ENCODE measurements at places on chromosomes 12 and 14.

DNA sequence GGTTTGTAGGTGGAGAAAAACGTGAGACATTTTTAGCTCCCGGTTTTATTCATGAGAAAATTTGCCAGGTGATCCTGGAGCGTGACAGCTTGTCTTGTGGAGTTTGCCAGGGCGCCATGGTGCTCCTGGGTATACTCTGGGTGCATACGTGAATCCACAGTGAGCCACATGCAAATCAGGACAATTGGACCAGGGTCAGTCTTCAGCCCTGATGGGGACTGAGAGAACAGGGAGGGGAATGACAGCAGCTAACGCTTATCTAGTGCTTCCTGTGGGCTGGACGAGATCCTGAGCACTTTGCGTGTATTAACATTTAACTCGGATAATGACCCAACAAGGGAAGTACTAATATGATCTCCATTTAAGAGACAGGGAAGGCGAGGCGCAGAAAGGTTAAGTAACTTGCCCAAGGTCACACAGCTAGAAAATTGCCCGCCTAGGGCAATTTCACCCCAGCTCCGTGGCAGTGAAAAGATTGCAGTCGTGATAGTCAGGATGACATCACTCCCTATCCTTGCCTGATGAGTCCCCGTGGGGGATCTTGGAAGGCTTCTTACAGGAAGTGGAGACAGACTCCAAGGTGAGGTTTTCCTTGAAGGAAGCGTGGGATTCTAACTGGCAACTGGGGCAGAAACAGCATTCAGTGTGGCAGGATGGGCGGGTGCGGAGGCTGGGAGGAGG, 118.4 kb upstream of the NCOR2 start:
- no peak for DNase-seq

DNA sequence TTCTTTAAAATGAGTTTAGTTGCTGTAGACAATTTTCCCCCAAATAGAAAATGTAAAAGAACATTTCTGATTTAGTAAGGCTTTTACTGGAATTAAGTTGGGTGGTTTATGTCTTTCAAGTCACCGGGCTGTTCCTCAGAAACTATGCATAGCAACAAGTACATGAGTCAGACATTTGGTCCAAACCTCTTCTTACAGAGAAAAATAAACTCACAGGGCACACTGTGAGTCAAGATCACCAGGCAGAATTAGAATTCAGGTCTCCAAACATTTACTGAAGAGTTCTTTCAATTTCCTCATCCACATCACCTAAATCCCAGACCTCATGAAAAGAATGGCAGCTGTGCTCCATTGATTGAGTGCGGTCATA, 476.1 kb upstream of the SOX5 start:
- DNase-seq = no peak

- no peak for DNase-seq
These were observed 5.3 kb upstream of the GZMB start for GRCh38 chr14:24639270-24639669.

GRCh38 chr12:84136862-84137367, 775.7 kb downstream of the SLC6A15 start:
- DNase-seq = no peak

GRCh38 chr12:41621291-41621690, 433.2 kb downstream of the PDZRN4 start:
- no peak for DNase-seq

DNA sequence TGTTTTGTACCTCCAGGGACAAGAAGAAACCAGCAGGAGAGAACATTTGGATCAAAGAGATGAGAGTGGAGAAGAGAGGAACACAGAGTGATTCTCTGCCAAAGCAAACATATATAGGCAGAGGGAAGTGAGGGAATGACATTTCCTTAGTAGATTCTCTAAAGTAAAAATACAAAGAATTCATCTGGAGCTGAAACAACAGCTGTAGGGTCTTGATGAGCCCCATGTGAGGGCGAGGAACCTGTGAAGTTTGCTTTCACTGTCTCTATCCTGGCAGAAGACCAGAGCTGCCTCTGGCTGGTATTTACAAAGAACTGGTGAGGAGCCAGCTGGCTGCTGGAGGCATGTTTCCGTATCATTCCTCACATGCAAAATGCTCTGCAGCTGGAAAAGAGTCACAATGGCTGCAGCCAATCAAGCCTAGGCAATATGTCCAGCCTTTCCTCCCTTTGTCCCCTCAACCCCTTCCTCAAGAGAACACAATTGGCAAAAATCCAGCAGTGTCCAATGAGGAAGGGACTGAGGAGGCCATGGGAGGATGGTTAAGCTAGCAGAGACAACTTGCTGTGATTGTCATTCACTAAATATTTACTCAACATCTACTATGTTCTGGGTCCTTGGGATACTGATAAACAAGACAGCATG, 122.5 kb downstream of the PHLDA1 start:
- no peak for DNase-seq

GRCh38 chr12:1815814-1816729, 4.3 kb upstream of the LRTM2 start:
- DNase-seq = no peak

DNA sequence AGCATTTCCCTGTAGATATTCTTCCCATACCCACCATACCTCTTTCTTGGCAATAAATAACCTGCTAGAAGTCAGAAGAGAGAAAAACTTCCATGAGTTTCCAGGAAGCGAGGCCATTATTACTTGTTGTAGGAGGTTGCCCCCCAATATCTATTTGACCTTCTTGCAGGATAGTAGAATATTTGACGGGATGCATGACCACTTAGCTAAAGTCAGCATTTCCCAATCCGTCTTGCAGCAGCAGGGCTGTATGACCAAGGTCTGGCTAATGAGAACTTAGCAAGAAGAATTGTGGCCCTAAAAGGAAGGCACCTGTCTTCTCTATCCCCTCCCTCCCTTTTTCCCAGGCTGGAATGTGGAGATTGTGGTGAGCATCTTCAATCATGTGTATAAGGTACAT, 51.5 kb downstream of the NINJ2 start:
- no peak for DNase-seq

DNA sequence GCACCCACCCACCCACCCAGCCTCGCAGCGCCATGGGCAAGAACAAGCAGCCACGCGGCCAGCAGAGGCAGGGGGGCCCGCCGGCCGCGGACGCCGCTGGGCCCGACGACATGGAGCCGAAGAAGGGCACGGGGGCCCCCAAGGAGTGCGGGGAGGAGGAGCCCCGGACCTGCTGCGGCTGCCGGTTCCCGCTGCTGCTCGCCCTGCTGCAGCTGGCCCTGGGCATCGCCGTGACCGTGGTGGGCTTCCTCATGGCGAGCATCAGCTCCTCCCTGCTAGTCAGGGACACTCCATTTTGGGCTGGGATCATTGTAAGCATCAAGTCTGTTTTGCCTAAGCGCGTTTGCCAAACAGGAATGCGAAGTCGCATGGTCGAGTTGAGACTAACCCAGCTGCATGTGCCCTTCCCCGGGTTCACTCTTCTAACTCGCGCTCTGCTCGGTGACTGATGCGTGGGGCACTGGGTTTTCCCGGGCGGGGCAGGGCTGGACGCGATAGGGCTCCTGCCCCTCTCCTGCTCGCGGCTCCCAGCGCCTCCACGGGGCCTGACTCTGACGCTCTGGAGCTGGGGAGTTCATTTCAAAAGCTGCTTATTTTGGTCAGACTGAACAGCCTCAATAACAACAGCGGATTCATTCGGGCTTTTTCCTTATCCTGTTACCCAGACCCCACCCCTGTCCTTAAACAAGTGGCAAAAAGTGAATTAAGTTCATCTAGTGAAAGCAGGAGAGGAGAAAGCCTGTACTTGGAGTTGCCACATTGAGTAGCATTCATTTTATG, 458 bp downstream of the SSPN start:
- no peak for DNase-seq

DNA sequence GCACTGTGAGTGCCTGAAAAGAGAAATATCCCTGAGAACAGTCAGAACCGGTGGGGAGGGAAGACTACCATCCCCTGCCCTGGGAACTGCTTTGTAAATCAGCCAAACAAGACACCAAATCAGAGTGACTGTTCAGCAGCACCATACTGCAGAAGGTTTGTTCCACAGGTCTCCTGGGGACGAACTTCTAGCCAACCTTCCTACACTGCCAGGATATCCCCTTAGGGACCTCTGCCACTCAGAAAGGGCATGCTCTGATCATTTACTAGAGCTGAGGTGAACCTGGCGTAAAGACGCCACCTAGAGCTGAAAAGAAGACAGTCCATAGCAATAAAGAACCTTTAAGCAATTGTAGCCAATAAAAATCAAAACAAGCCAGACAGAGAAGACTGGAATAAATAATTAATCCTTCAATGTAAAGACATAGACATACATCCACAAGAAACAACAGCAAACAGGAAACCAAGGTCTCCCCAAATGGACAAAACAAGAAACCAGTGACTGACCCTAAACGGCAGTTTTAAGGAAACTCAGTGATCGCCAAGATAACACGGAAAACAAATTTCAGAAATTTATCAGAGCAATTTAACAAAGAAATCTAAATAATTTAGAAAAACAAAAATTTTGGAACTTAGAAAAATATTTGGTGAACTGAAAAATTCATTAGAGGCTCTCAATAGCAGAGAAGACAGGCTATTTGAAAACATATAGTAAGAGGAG, 228.1 kb upstream of the AMIGO2 start:
- DNase-seq = peak; percentile 55

Measured in activated naive CD4-positive, alpha-beta T cell treated with Interleukin-2 at 50 U/mL for 16 hours (primary cell).